ENCODE measurements at places on chromosomes 12 and 14.

- DNase-seq, result no peak
Observed at GRCh38 chr14:93395231-93395630, 35.5 kb upstream of the UNC79 start.

- no peak for DNase-seq
Observed at GRCh38 chr12:29333178-29333577, 47.8 kb downstream of the ERGIC2 start.

DNA sequence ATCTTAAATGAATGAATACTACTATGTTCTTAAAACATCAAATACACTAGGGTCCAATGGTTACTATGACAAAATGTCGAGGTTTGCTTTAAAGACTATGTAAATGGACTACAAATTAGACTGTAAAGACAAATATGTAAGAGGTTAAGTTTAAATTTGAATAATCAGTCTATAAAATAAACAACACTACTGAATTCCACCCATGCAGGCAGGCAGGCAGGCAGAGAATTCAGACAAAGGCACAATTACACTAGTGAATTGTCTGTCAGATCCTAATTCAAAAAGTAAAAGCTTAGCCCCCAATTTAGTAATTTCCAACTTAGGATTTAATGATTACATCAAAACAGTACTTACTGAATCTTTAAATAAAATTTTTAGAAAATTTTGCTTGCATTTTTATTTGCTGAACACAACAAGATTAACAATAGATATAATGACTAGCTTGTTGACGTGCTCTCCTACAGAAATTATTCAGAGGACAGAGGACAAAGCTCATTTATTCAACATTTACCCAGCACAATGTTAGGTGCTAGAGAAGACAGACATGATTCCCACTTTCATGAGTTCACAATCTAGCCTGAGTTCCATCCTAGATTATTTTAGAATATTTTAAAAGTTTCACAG lies 97.4 kb downstream of the CDK17 start:
- DNase-seq, result no peak

- no peak for DNase-seq
Observed at GRCh38 chr12:96240656-96241055, 46.5 kb downstream of the ELK3 start.

- no peak for DNase-seq
Observed at GRCh38 chr14:74638066-74638465, 26.0 kb upstream of the LTBP2 start.
